ENCODE measurements at places on chromosomes 3 and 15. TPM values are rescaled to one million over a fixed set of nuclear protein-coding genes. Genes with fewer than 3 reads are reported as not detected.
A peak's percentile ranks its signal among the peaks of the same experiment; 100 is the strongest.

Gene LRRC58
- total RNA-seq: 25.6 TPM

GRCh38 chr15:69587723-69588426 is 135.3 kb downstream of the RPLP1 start:
- H3K27me3 ChIP-seq: peaks cover 6% of the 10 kb centered on the region
- no peak overlapping the region for H3K4me3 ChIP-seq
- no peaks in the 10 kb centered on the region for H3K36me3 ChIP-seq
- H3K27ac ChIP-seq: no peak overlapping the region
- no peak for DNase-seq

Gene MRAS
- total RNA-seq: 24.7 TPM

Gene OXNAD1
- 17.4 TPM for total RNA-seq

DNA sequence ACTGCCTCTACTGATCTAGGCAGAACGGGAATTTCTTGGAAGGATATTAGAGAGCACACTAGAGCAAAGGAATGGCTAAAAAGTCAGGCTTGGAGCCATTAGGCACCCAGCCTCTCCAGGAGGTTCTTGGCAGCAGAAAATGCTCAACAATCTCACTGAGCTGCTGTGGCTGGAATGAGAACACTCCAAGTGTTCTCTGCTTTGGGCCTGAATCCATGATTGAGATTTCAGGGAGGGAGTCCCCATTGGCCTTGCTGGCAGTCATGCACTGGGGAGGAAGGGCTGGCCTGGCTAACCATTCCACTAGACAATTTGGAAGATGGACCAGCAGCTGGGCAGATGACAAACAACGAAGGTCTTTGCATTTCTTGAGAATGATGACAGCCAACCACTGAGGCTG is 362.6 kb downstream of the SHQ1 start:
- H3K27me3 ChIP-seq: peaks cover 7% of the 10 kb centered on the region
- peaks cover 35% of the 10 kb centered on the region for H3K4me1 ChIP-seq
- no peak overlapping the region for H3K4me3 ChIP-seq

GRCh38 chr15:70672081-70672480 is 91.3 kb downstream of the UACA start:
- no peak overlapping the region for H3K4me3 ChIP-seq
- no peak for DNase-seq
- no peaks in the 10 kb centered on the region for H3K4me1 ChIP-seq
- H3K27me3 ChIP-seq: no peaks in the 10 kb centered on the region
- H3K36me3 ChIP-seq: no peaks in the 10 kb centered on the region

GRCh38 chr3:168847291-168847883 is 751.7 kb upstream of the GOLIM4 start:
- H3K27ac ChIP-seq: no peak overlapping the region
- peaks cover 31% of the 10 kb centered on the region for H3K27me3 ChIP-seq
- H3K4me3 ChIP-seq: no peak overlapping the region
- peaks cover 6% of the 10 kb centered on the region for H3K4me1 ChIP-seq
- peaks cover 3% of the 10 kb centered on the region for H3K36me3 ChIP-seq

DNA sequence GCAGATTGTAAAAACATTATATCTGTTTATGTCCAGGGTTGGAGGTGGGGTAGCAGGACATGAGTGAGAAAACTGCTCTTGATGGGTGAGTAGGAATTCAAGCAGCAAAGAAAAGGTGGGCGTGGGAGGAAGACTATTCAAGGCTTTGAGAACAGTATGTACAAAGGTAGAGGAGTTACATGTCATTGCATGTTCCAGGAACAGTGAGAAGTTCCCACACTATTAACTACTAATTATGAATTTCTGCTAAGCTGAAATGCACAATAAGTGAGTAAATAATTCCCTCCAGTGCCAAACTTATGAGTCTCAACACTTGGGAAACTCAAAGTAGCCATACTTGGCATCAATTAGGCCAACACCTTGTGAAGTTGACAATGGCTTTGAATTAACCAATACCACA is 80.1 kb downstream of the SRGAP3 start:
- peaks cover 48% of the 10 kb centered on the region for H3K4me1 ChIP-seq
- H3K4me3 ChIP-seq: no peak overlapping the region
- no peaks in the 10 kb centered on the region for H3K27me3 ChIP-seq
- no peaks in the 10 kb centered on the region for H3K36me3 ChIP-seq
- DNase-seq: no peak

GRCh38 chr15:57375827-57376695 is at the start of gene CGNL1:
TSS of gene CGNL1 (plus strand) at chr15:57376505. CDS start at chr15:57438000, 61,495 bp downstream.
- H3K36me3 ChIP-seq: no peaks in the 10 kb centered on the region
- H3K27ac ChIP-seq: no peak within 1 kb of the TSS
- peak within 1 kb of the TSS; percentile 88 for H3K4me3 ChIP-seq

Gene MLF1
- total RNA-seq: 21.0 TPM

DNA sequence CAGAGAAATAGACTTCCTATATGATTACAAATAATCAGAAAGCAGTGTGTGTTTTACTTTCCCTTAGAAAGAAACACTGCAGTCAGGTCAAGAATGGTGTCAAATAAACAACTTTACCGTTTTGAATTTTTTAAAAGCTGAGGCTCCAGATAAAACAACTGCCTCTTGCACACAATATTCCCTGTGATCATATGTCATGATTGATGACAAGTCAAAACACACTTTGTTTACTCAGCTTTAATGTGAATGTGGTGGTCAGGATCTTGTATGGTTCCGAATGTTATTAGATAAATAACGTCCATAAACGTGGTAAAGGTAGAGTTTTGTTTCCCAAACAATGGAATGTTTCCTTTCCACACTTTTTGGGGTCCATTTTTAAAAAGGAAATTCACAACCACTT is 428.4 kb upstream of the MDFIC2 start:
- no peaks in the 10 kb centered on the region for H3K27me3 ChIP-seq
- DNase-seq: no peak
- no peaks in the 10 kb centered on the region for H3K36me3 ChIP-seq
- no peak overlapping the region for H3K27ac ChIP-seq

Gene C3orf20
- not detected for total RNA-seq

DNA sequence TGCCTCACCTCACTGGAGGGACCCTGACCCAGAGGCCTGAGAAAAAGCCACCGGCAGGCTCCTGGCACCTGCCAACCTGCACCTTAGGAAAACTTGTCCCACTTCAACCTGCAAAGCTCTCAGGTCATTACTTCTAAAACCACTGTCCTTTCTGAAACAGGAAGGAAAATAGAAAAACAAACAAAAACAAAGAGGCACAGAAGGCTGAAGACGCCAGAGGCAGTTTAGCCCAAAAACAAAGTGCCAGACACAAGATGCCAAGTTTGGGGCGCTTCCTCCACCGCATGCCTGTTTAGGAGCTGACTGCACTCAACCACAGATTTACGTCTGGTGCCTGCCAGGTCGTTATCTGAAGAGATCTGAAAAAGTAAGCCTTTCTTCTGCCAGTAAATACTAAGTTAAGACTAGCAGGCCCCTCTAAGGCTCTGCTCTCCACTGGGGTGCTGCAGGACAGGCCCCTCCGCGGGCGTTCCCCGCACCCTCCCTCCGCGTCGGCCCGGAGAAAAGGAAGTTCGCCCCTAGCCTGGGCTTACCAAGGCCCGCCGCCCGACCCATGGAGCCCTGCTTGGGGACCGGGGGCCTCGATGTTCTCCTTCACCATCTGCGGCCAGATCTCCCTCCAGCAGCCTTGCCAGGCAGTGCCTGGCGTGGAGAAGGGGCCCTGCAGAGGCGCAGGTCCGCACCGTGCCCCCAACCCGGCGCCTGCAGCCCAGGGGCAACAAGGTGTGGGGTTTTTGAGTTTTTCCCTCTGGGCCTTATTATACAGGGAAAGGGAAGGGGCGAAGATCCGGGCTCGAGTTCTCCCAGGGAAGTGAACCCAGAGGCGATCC is 1.3 kb downstream of the GOLGA8A start:
- H3K27ac ChIP-seq: no peak overlapping the region
- peaks cover 23% of the 10 kb centered on the region for H3K27me3 ChIP-seq
- peaks cover 10% of the 10 kb centered on the region for H3K36me3 ChIP-seq
- H3K4me3 ChIP-seq: peak overlapping the region; percentile 89
- H3K4me1 ChIP-seq: peaks cover 5% of the 10 kb centered on the region

Gene ANKRD63
- total RNA-seq: not detected

Gene SPINK8
- total RNA-seq: not detected

Gene MST1R
- 2.6 TPM for total RNA-seq

GRCh38 chr15:52733088-52733487 is 53.9 kb upstream of the ATOSA start:
- DNase-seq: no peak
- H3K36me3 ChIP-seq: no peaks in the 10 kb centered on the region
- H3K27me3 ChIP-seq: no peaks in the 10 kb centered on the region
- H3K27ac ChIP-seq: peak overlapping the region; percentile 50

- H3K27me3 ChIP-seq: no peaks in the 10 kb centered on the region
- no peaks in the 10 kb centered on the region for H3K4me1 ChIP-seq
- H3K27ac ChIP-seq: no peak overlapping the region
- no peaks in the 10 kb centered on the region for H3K36me3 ChIP-seq
Measured at GRCh38 chr3:143821862-143822261, 26.4 kb downstream of the SLC9A9 start.

- no peak overlapping the region for H3K4me3 ChIP-seq
- no peaks in the 10 kb centered on the region for H3K36me3 ChIP-seq
- DNase-seq: no peak
- H3K27ac ChIP-seq: no peak overlapping the region
- no peaks in the 10 kb centered on the region for H3K27me3 ChIP-seq
Measured at GRCh38 chr3:117548600-117548999, 839.0 kb downstream of the TUSC7 start.

GRCh38 chr3:56694867-56695683 is 12.0 kb upstream of the TASOR start:
- H3K27ac ChIP-seq: no peak overlapping the region
- peaks cover 2% of the 10 kb centered on the region for H3K27me3 ChIP-seq
- DNase-seq: no peak
- H3K36me3 ChIP-seq: no peaks in the 10 kb centered on the region

Gene RTP1
- total RNA-seq: not detected

DNA sequence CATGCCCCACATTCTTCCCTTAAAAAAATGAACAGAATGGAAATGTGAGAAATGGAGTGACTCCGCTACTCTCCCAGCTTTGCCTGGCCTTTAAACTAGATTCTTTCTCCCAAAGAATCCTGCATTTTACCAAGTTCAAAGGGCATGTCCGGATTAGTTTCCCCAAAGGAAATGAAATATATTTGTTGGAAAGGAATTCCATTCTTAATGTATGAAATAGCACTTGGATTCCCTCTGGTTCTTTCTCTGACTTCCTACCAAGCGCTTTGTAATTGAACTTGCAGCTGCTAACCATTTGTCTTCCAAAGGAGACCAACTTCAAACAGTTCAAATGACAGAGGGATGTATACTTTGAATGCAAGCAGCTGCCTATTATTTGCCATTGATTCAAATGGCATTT is 18.9 kb downstream of the MAP2K1 start:
- H3K36me3 ChIP-seq: no peaks in the 10 kb centered on the region
- no peak overlapping the region for H3K27ac ChIP-seq
- H3K27me3 ChIP-seq: no peaks in the 10 kb centered on the region
- peak overlapping the region; percentile 16 for H3K4me3 ChIP-seq
- H3K4me1 ChIP-seq: peaks cover 81% of the 10 kb centered on the region
- no peak for DNase-seq

Gene TEX55
- not detected for total RNA-seq

- no peaks in the 10 kb centered on the region for H3K4me1 ChIP-seq
- no peak overlapping the region for H3K4me3 ChIP-seq
- DNase-seq: no peak
- no peaks in the 10 kb centered on the region for H3K36me3 ChIP-seq
Measured at GRCh38 chr3:24149032-24149431, 203.9 kb downstream of the NR1D2 start.

GRCh38 chr3:5428607-5429516 is 241.4 kb downstream of the EDEM1 start:
- DNase-seq: no peak
- H3K36me3 ChIP-seq: no peaks in the 10 kb centered on the region
- no peaks in the 10 kb centered on the region for H3K4me1 ChIP-seq
- no peak overlapping the region for H3K27ac ChIP-seq

- H3K4me3 ChIP-seq: no peak overlapping the region
- DNase-seq: no peak
- H3K4me1 ChIP-seq: peaks cover 4% of the 10 kb centered on the region
- no peaks in the 10 kb centered on the region for H3K36me3 ChIP-seq
- no peak overlapping the region for H3K27ac ChIP-seq
Measured at GRCh38 chr3:192365571-192365970, 361.8 kb downstream of the FGF12 start.

Gene PIGZ
- 1.9 TPM for total RNA-seq

Gene SLC28A1
- not detected for total RNA-seq

Gene MB21D2
- total RNA-seq: 4.9 TPM

Gene TMEM266
- total RNA-seq: 0.34 TPM

DNA sequence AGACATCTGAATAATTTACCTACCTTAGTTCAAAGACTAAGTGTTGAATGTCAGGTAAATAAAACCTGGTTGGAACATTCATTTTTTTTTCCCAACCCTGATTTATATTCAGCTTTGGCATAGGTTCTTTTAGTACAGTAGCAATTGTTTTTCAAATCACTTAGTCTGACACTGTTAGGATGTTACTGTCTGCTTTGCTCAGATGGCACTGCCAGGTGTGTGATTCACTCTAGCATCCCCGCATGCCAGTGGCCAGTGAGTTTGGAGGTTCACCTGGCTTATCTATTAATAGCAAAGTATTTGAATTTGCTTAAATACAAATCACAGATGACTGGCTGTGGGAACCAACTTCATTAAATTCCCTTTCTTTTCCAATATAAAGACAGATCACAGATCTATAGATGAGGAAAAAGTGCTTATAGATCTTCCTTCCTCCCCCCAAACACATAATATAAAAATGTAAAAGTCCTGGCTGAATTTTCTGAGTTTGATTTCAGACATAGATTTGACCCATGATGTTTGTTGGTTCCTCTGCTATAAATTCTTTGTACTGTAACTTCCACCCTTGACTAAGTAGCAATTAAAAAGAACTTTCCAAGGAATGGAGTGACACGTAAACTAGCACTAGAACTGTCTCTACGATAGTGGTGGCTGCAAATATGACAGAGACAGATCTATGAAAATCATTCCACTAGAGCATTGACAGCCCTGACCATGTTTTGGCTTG is 3.9 kb downstream of the THBS1 start:
- peaks cover 13% of the 10 kb centered on the region for H3K27me3 ChIP-seq
- H3K27ac ChIP-seq: no peak overlapping the region
- no peak for DNase-seq

Gene MOBP
- not detected for total RNA-seq

DNA sequence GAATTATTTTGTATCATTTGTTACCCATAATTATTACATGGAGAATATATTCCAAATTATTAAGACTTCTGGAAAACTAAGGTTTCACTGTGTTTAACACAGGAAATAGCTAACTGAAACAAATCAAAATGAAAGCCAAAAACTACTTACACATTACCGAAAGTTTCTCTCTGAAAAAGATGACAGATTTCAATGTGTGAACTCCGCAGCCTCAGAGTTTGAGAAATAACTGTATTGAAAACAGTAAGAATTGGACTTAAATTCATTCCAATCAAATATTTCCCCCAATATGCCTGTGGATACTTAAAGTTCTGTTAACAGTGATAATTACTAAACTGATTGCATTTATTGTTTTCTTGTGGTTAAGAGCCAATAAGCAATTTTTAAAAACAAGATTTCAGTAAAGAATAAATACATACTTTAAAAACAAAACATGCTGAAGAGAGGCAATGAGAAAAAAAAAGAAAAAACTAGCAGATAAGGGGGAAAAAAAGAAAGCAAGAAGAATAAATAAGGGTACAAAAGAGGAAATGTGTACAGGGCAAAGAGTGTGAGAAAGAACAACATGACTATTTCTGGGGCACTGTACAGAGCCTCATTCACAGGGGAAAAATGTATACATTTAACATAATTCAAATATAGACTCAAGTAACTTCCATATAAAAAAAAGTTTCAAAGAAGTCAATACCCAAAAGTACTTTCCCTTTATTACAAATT is 30.7 kb downstream of the DENND4A start:
- no peak for DNase-seq
- H3K27ac ChIP-seq: no peak overlapping the region
- H3K27me3 ChIP-seq: no peaks in the 10 kb centered on the region
- no peak overlapping the region for H3K4me3 ChIP-seq
- no peaks in the 10 kb centered on the region for H3K36me3 ChIP-seq
- H3K4me1 ChIP-seq: peaks cover 4% of the 10 kb centered on the region
